ENCODE measurements at places on chromosomes 5 and 9.

DNA sequence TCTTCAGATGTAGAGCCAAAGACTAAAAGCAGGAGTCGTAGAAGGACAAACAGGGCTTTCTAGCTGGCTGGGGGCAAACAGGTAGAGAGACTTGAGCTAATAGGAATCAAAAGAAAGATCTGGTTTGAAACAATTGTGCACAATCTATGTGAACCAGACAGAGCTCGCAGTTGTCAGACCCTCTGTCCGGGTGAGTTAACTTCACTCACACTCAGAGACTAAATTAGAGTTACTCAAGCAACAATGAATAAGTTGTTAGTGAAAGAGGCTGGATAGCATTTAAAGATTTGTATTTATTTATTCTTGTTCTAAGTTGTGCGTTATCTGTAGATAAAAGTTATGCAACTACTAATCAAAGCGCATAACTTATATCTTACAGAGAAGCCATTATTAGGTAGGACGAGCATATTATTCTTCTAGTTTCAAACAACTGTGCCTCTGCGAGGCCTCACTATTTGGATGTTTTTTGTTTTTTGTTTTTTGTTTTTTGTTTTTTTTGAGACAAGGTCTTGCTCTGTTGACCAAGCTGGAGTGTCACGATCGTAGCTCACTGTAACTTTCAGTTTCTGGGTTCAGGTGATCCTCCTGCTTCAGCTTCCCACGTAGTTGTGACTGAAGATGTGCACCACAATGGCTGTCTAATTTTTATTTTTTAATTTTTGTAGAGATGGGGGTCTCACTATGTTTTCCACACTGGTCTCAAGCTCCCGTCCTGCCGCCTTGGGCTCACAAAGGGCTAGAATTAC lies 13.2 kb upstream of the LNPEP start:
- DNase-seq, result no peak

GRCh38 chr5:944992-945685 lies 52.5 kb downstream of the TRIP13 start:
- DNase-seq, result no peak

DNA sequence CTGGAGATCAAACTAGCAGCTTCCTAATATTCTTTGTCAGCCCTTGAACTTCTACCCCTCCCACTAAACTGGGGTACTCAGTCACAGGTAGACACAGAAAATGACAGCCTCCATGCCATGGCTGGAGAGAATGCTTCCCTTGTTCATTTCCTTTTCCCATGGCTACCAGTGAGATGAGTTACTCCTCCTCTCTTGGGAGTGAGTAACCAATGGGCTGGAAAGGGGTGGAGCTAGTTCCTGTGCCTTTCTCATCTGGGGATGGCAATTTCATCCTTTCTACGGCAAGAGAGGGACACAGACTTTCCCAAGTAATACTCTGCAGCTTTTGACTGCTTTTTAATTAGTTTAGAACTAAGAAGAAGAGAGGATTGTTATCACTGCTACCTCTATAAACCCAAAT lies 1045.6 kb upstream of the WWC1 start:
- DNase-seq, result peak; percentile 9

DNA sequence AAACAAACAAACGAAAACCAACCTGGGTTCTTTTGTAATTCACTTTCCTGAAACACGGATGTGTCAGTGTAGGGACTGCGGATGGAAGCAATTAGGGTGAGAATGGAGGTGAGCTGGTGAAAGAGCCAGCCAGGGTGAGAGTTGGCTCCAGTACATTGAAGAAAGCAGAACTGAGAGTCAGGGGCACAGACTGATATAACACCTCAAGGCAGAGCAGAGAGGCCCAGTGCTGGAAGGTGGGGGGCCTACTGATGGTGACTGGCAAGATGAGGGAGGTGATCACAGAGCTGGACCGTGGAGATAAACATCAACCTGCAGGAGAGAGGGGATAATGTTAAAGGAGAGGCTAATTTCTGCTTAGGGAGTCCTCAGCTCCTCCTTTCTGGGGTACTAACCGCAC lies 221.1 kb downstream of the MAN2A1 start:
- no peak for DNase-seq

- no peak for DNase-seq
Observed at GRCh38 chr5:43161244-43161643, 30.8 kb upstream of the NIM1K start.

GRCh38 chr9:117734523-117735314 lies 30.5 kb downstream of the TLR4 start:
- no peak for DNase-seq

DNA sequence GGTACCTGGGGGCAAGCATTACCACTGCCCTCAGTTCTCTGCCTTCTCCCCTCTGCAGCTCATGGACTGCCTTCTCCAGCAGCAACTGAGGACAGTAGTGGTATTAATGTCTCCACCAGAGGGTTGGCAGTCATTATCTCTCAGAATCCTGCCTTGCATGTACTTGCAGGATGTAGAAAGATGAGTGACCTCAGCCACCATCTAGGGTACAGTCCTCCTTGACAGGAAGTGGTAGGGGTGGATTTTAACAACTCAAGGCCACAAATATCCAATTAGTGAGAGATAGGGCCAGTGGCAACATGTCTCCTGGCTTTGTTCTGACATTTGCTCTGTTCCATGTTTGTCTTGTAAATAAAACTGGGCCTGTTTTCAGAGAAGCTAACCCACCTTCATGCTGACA lies 47.2 kb downstream of the F2R start:
- DNase-seq, result no peak

GRCh38 chr9:135692410-135692809 lies 6.9 kb downstream of the SOHLH1 start:
- no peak for DNase-seq

- no peak for DNase-seq
Observed at GRCh38 chr5:54455413-54456157, at the start of gene HSPB3. HSPB3 (plus strand) TSS chr5:54455699; CDS start chr5:54455790, 91 bp downstream.

GRCh38 chr5:170479484-170479883 lies 24.3 kb upstream of the KCNIP1 start:
- DNase-seq, result peak; percentile 71

GRCh38 chr9:36888551-36888950 lies 145.5 kb downstream of the PAX5 start:
- no peak for DNase-seq

DNA sequence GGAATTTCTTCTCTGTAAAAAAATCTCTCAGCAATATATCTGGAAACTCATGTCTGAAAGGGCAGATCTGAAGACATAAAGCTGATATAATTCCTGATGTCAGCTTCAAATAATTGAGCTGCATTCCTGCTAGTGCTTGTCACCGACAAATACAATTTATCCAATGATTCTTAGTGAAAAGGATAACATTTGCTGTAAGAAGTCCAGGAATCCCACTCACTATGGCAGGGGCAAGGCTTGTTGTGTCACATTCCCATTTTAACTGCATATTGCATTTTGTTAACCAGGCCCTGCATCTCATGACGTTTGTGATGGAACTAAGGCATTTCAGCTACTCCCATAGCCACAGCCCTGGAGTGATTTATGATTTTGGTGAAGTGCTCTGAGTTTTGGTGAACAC lies 160.1 kb upstream of the DAB2 start:
- DNase-seq, result no peak

- no peak for DNase-seq
Observed at GRCh38 chr5:86565197-86565789, 52.4 kb upstream of the COX7C start.

Data from Calu3 (cell line).